ENCODE measurements at places on chromosomes 2 and 18. TPM values are rescaled to one million over a fixed set of nuclear protein-coding genes. Genes with fewer than 3 reads are reported as not detected.

PPP1R1C gene
- 2.7 TPM for polyA plus RNA-seq

GALNT5 gene
- polyA plus RNA-seq = 8.2 TPM

PJVK gene
- polyA plus RNA-seq = 8.1 TPM

PDE1A gene
- polyA plus RNA-seq = 12.1 TPM

MTERF4 gene
- polyA plus RNA-seq = 75.4 TPM

CCDC195 gene
- polyA plus RNA-seq = not detected

CDK15 gene
- 0.36 TPM for polyA plus RNA-seq

LYG2 gene
- polyA plus RNA-seq = 0.80 TPM

HOXD4 gene
- polyA plus RNA-seq = 0.99 TPM

DLGAP1 gene
- polyA plus RNA-seq = 2.1 TPM

CROCC2 gene
- 0.95 TPM for polyA plus RNA-seq

POTEJ gene
- 0.12 TPM for polyA plus RNA-seq

CDCA7 gene
- polyA plus RNA-seq = 99.4 TPM

PRSS56 gene
- not detected for polyA plus RNA-seq

ALPP gene
- polyA plus RNA-seq = 0.19 TPM

PIKFYVE gene
- 25.8 TPM for polyA plus RNA-seq

EMILIN2 gene
- polyA plus RNA-seq = 11.2 TPM

GDF7 gene
- polyA plus RNA-seq = 0.40 TPM

RUFY4 gene
- polyA plus RNA-seq = 0.34 TPM

PLEKHA3 gene
- 32.1 TPM for polyA plus RNA-seq

ORMDL1 gene
- 133 TPM for polyA plus RNA-seq

ABCA12 gene
- polyA plus RNA-seq = 0.26 TPM

MAP2 gene
- polyA plus RNA-seq = 12.9 TPM

FABP1 gene
- polyA plus RNA-seq = 14.0 TPM

RAB6C gene
- not detected for polyA plus RNA-seq

RAX gene
- not detected for polyA plus RNA-seq

STPG4 gene
- 0.13 TPM for polyA plus RNA-seq

DPP4 gene
- polyA plus RNA-seq = 52.5 TPM

FMNL2 gene
- 69.8 TPM for polyA plus RNA-seq

ARMC9 gene
- polyA plus RNA-seq = 13.3 TPM

EPB41L3 gene
- polyA plus RNA-seq = 40.5 TPM

MLPH gene
- 1.7 TPM for polyA plus RNA-seq

KCNE4 gene
- polyA plus RNA-seq = 4.5 TPM

EPB41L5 gene
- 42.9 TPM for polyA plus RNA-seq

NTSR2 gene
- not detected for polyA plus RNA-seq

GALNT14 gene
- 7.6 TPM for polyA plus RNA-seq

APCDD1 gene
- polyA plus RNA-seq = 182 TPM

SLC9A2 gene
- 0.17 TPM for polyA plus RNA-seq

SUCLG1 gene
- polyA plus RNA-seq = 109 TPM

CCDC148 gene
- polyA plus RNA-seq = 5.2 TPM

WNT6 gene
- polyA plus RNA-seq = 0.10 TPM

SCN7A gene
- polyA plus RNA-seq = 101 TPM

GPAT2 gene
- polyA plus RNA-seq = 4.5 TPM

NRP2 gene
- 42.9 TPM for polyA plus RNA-seq

TMEM198 gene
- polyA plus RNA-seq = 2.0 TPM

ASB3 gene
- polyA plus RNA-seq = 32.4 TPM

GTF2A1L gene
- 1.2 TPM for polyA plus RNA-seq

FBLN7 gene
- polyA plus RNA-seq = 10.5 TPM

LTBP1 gene
- polyA plus RNA-seq = 58.6 TPM

DSC2 gene
- polyA plus RNA-seq = 13.4 TPM

ANKRD30B gene
- polyA plus RNA-seq = not detected

TTN gene
- 2.2 TPM for polyA plus RNA-seq

KIDINS220 gene
- polyA plus RNA-seq = 113 TPM

CACNB4 gene
- polyA plus RNA-seq = 9.3 TPM

FAM124B gene
- 34.6 TPM for polyA plus RNA-seq

TNP1 gene
- not detected for polyA plus RNA-seq

BMP10 gene
- polyA plus RNA-seq = not detected

DSG2 gene
- polyA plus RNA-seq = 45.3 TPM

CPLX4 gene
- polyA plus RNA-seq = not detected
